ENCODE measurements at places on chromosomes 6 and 20.

- DNase-seq = no peak
Observed at GRCh38 chr6:167424060-167424673, 99.3 kb downstream of the TTLL2 start.

GRCh38 chr6:151111670-151112069, 128.1 kb upstream of the AKAP12 start:
- DNase-seq = no peak

GRCh38 chr20:36550790-36551299, 9.5 kb downstream of the MYL9 start:
- DNase-seq = no peak

- DNase-seq = no peak
Observed at GRCh38 chr6:4522453-4522852, 253.8 kb upstream of the CDYL start.

DNA sequence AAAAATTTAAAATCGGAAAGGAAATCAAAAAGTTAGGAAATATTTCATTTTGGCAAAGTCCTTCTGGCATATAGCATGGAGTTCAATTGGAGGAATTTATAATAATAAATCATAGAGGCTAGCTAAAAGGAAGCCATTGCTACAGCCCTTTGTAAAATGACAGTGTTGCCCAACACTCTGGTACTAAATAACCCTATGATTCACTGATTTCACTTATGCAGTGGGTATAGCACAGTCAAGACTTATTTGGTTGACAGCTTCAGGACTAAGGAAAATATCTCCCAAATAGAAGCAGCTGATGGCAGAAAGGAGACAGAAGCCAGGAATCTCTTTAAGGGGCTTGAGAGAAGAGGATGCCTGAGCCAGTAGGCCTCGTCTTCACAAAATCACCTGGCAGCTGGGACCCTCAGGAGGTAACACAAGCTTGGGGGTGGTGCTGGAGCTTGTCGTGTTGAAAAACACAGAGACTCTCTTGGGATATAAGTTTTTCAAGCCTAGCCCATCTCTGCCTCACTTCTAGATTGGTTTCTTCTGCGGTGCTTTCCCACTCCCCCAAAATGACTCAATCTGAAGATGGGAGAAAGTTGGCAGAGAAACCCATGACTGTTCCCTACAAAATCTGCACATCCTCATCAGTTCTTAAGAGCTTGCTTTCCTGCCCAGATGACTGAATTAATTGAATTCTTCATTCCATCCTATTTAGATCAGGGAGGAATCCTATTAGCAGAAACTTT, 38.4 kb upstream of the EYA4 start:
- no peak for DNase-seq

DNA sequence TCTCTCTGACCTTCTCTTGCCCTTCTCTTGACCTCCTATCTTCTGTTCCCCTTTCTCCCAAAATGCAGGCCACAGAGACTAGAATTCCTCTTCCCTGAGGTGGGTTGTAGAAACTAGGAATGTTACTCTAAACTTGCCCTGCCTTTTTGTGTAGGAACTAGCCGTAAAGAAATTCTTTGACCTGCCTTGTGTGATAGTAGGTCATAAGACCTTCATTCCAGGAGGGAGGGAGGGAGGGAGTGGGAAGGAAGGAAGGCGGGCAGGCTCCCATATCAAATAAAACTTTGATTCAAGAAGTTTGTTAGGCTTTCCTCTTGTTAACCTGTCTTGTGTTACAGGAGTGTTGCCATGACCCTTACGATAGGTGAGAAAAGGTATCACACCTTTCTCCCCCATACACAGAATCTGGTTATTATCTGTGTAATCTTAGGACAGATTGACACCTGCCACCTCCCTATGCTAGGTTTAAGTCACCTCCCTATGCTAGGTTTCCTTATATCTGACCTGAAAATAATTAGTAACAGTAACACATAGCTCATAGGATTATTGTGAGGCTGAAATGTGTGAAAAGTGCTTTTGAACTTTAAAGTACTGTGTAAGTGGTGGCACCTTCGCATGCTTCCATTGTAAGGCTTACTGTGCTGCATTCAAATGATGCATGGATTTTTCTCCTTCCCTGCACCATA, 32.6 kb upstream of the FUCA2 start:
- DNase-seq = no peak

DNA sequence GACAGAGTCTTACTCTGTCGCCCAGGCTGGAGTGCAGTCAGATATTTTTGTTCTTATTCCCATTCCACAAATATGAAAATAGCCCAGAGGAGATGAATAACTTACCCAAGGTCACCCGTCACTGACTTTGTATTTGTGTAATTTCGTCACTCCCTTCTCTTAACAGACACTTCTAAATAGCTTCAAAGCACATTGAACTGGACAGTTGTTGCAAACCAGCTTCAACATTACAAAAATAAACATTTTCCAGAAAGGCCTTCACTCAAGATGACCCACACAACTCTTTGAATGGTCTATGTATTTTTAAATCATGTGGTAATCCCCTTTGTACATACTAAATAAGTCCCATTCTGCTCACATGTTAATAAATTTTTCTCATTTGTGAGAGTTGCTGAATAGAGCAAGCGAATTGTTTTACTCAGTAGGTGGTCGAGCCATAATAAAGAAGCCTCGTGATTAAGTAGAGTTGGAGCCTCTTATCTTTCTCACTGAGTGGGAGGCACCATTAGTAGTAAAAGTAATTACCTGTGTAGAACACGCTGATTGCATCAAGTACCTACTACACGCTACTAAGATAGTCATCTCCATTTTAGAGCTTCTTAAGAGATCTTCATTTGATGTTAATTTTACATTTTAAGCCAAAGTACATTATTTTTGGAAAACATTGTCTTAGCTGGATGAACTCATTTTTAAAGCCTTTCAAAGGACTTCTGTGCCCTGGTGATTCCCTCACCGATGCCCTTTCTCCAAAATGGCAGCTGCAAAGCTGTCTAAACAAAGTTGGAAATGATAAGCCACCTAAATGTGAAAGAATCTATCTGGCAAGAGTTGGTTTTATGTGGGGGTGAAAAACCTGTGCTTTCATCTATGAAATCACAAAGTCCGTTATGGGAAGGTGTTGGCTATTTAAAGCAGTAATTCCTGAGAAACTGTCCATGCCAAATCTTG, 110.0 kb downstream of the TSHZ2 start:
- no peak for DNase-seq

DNA sequence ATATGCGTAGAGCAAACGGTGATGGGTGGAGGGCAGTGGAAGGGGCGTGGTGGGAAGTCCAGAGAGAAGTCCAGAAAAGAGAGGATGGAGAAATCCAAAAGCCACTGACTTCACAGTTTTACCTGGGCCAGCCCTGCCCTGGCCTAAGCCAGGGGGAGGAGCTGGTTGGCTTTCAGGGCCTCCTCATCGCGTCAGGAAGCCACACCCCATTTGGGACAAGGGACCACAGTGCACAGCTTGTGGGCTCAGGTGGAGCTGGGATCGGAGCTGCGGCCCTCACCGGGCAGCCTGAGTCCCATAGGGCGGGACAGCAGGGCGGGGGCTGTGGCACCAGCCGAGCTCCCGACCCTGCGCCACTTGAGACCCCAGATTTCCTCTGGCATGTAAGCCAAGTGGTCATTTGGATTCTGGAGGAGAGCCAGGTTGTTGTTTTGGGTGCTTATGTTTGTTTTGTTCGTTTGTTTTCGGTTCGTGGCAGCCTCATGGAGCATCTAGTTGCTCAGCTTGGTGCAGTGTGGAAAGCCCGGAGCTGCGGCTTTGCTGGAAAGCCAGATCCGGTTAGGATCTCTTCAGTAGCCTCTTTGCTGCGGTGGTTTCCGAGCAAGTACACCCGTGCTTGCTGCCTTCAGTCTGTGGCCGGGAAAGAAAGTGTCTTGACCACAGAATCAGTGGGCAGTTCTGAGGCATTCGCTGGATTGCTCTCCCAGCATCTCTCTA, 42.2 kb downstream of the RIOK1 start:
- DNase-seq = no peak

DNA sequence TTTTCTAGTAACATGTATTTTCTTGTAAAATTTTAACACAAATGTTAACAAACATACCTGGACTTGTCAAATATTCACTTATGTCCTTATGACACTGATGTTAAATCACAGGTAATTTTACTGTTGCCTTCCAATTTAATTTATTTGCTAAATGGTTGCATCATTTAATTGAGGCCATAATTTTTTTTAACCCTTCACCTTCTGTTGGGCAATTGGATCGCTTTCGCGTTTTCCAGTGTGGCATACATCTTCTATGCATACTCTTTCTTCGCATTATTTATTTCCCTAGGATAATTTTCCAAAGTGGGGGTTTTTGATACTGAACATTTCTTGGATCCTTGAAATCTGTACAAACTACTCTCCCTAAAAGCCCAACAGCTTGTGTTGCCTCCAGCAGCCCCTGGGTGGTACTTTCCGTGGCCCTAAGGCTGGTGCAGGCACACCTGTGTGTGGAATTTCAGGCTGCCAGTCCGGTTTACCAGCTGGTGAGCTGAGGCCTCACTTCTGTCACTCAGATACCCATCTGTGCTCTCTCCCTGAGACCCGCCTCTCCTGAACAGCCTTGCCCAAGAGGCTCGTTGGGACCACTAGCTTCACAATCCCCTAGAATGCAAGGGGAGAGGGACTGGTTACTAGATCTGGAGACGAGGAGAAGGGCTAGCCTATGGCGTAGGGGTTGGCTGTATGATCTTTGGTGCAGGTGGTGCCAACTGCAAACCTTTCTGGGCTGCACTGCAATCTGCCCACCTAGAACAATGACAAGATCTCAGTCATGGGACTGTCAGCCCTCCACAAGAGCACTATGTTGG, 11.2 kb upstream of the C20orf144 start:
- no peak for DNase-seq

DNA sequence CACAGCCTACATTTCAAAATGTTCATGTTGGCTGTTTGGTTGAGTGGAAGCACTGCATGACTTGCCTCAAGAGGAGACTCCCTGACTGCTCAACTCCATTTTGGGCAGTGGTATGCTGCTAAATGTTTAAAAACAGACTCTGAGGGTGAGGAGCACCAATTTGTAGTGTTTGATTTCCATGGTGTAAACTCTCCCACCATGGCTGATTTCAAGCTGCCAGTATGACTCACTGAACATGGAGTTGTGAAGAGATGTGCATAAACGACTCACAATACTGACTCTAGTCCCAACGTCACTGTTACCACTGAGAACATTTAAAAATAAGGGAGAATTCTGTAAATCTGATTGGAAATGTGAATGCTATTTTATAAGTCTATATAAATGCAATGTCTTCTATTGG, 70.4 kb downstream of the BACH2 start:
- DNase-seq = no peak

DNA sequence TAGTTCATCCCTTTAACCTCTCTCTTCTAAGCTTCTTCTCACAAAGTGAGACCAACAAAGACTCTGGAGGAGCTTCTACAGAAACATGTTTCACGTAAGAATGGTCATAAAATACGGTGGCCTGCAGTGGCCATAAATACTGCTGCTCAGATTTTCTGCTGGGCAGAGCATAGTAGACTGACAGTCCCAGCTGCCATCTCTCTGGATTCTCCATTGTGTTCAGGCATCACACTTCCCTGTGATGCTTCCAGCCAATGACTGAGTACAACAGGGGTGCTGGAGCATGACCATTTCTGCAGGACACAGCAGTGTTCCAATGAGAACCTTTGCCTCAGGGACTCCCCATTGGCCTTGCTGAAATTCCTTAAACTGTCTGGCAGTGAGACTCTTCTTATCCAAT, 392.6 kb downstream of the MMUT start:
- no peak for DNase-seq

DNA sequence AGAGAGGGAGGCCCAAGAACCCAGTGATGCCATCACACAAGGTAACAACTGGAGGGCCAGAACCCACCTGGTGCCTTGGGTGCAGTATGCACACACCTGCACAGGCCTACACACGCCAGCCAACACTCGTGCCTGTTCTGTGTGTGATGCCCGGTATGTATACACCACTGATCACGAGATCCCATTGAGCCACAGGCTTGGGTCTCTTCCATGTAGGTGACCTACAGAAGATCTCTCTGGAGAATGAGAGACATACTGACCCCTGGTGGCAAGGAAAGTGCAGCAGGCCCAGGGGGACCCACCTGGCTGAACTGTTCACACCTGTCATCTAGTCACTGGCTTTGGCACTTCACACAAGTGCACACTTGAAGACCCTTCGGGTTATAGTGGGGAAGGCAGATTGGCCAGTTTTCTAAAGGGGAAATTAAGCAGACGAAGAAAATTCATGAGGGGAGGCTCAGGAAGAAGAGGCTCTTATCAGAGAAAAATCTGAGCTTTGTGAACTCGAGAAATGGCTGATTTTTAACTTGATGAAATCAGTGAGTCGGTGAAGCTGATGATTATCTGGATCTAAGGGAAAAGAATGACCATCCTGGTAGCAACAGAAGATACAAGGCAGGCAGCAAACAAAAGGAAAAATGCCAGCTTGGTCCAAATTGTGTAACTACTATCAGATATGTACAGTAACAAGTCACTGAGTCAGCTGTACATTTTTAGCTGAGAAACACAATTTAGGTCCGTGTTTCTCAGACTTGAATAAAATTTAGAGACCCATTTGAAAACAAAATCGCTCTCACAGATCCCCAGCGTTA, 69.1 kb upstream of the PBOV1 start:
- DNase-seq = peak; percentile 82

GRCh38 chr6:167576828-167577503, 249.7 kb upstream of the AFDN start:
- DNase-seq = no peak

DNA sequence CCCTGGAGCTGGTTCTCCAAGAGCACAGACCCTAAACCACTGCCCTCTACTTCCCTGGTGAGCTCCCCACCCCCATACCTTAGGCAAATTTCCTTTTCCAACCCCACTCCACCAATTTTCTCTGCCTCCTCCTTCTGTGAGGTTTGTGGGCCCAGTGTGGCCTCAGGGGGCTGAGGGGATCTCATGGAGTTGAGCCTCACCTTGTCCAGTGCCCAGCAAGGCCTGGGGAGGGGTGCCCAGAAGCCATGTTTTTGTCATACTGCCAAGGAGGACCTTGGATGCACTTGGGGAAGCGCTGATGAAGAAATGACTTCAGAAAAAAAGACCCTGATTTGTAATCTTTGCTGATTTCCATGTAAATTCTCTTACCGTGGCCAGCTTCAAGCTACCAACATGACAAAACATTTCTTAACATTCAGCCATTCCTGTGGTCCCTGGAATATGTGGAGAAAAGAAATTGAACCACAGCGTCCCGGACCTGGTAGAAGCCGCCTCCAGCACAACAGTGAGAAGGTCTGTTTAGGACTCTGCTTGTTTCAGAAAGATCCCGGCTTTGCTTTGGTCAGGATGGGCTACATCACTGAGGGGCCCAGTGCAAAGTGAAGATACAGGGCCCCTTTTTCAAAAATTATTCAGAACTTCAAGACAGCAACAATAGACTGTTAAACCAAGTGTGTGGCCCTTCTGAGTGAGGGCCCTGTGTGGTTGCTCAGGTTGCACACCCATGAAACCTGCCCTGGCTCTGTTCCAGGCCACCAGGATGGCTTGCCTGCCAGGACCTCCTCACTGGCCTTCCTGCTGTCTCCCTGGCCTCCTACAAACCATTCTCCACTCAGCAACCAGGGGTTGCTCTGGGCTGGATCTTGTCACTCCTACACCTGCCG, 52.5 kb downstream of the CHMP4B start:
- no peak for DNase-seq

- no peak for DNase-seq
Observed at GRCh38 chr6:160298121-160298520, 39.5 kb upstream of the SLC22A2 start.

GRCh38 chr6:50305660-50306059, 255.9 kb upstream of the DEFB112 start:
- DNase-seq = no peak

All from activated CD4-positive, alpha-beta T cell treated with anti-CD3 and anti-CD28 coated beads, Interleukin-2, amount 10 ng/mL, durations not matched to agents 24 days and 14 days (primary cell).